Activated CD4-positive, CD25-positive, alpha-beta regulatory T cell treated with anti-CD3 and anti-CD28 coated beads, Interleukin-2, amount 50 U/mL, for 72 hours (primary cell): ENCODE measurements at places on chromosomes 12 and 14.

GRCh38 chr12:3833670-3834310 lies 39.4 kb downstream of the PARP11 start:
- DNase-seq, result no peak

DNA sequence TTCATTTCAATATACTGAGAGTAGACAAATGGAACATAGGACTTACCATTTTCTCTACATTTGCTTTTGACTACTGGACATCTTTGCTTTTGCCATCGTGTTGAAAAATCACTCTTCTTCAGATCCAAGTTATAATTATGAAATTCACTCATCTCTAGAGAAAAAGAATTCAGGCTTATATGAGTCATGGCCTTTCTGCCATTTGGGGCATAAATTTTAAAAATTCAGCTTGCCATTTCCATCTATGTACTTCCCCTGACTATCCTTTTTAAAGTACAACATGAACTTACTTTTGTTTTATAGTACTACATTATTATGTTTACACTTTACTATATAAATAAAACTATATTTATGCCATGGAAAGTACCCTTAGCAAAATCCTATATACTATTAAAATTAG lies 3.0 kb downstream of the KLRK1 start:
- DNase-seq, result no peak

DNA sequence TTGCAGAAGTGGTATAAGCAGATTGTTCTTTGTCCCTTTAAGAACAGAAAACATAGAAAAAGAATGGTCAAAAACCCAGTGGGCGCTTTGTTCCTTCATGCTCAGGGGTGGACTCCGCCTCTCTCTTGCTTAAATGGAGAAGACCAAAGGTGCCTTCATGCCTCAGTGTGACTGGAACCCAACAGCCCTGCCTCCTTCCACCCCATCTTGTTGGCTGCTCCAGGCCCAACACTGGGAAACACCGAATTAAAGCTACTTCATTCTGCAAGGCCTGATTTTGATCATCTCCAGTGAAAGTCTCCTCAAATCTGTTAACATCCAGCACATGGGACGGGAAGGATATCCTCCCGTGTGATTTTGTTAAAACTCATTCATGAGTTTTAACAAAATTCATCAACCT lies 103.7 kb downstream of the BCL11B start:
- DNase-seq, result no peak

- no peak for DNase-seq
These were observed at the start of gene LHX5 for GRCh38 chr12:113471619-113472171. TSS of gene LHX5 (minus strand) at chr12:113471871. CDS start at chr12:113471498, 373 bp downstream.

DNA sequence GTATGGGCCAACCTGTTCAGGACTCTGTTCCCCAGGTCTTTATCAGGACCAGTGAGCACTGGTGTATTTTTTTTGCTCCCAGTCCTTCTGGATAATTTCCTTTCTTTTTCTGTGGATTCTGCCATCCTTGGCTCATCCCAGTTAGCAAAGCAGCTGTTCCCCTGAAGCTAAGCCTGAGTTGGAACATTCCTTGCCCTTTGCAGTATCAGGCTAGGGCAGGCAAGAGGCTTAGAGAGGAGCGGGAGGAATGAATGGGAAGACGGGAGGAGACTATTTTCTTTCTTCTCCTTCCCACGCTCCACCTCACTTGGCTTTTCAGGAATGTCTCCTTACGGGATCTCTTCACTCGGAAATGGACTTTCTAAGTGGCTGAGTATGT lies 29.2 kb downstream of the ERG28 start:
- DNase-seq, result no peak

GRCh38 chr14:23829736-23830471 lies 123.7 kb upstream of the DHRS4 start:
- no peak for DNase-seq

GRCh38 chr12:2979806-2980205 lies 20.6 kb downstream of the TEAD4 start:
- no peak for DNase-seq

GRCh38 chr12:51196547-51196946 lies 21.3 kb downstream of the POU6F1 start:
- no peak for DNase-seq

- no peak for DNase-seq
These were observed 58.3 kb downstream of the CEP83 start for GRCh38 chr12:94401326-94401725.

GRCh38 chr14:87002776-87003175 lies 990.2 kb downstream of the GALC start:
- no peak for DNase-seq

- peak; percentile 34 for DNase-seq
These were observed 785 bp upstream of the ACTN1 start for GRCh38 chr14:68979722-68980451.

GRCh38 chr12:113088037-113088436 lies 31.5 kb downstream of the DTX1 start:
- DNase-seq, result no peak

DNA sequence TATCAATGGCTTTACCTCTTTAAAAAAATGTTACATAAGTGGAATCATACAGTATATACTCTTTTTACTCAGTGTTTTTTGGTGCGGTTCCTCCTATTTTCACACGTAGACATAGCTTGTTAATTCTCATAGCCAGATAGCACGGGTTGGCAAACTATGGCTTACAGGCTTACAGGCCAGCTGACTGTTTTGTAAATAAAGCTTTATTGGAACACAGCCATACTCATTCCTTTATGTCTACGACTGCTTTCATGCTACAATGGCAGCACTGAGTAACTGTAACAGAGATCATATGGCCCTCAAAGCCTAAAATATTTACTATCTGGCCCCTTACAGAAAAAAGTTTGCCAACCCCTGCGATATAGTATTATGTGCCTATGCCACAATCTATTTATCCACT lies 5.8 kb upstream of the DAAM1 start:
- DNase-seq, result no peak

DNA sequence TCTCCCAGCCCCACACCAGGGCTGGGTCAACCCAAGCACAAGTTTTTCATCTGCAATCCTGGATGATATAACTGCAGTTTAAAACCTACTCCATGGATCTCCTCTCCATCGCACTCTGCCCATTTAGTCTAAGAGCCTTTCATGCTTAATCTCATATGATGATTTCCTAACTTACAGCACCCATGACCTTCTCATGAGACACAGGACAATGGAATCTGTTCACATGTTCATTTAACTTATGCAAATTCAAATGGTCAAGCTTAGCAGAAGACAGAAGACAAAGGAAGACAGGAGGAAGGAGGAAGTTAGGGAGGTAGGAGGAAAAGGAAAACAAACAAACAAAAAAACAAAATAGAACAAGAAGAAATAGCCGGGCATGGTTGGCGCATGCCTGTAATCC lies 64.6 kb upstream of the PNMA1 start:
- no peak for DNase-seq

GRCh38 chr14:31484754-31485153 lies 3.1 kb downstream of the GPR33 start:
- DNase-seq, result no peak

DNA sequence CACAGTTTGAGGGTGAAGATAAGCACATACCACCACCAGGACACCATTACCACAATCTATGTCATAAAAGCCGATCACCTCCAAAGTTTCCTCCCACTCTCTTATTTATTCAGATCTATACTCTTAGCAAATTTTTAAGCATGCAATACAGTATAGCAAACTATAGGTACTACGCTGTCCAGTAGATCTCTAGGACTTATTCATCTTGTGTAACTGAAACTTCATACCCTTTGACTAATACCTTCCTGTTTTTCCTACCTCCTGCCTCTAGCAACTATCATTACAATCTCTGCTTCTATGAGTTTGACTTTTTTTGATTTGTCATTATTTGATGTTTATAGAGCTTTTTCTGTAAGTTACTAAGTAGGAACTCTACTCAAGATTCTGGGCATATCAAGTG lies 84.5 kb upstream of the MANSC4 start:
- no peak for DNase-seq

DNA sequence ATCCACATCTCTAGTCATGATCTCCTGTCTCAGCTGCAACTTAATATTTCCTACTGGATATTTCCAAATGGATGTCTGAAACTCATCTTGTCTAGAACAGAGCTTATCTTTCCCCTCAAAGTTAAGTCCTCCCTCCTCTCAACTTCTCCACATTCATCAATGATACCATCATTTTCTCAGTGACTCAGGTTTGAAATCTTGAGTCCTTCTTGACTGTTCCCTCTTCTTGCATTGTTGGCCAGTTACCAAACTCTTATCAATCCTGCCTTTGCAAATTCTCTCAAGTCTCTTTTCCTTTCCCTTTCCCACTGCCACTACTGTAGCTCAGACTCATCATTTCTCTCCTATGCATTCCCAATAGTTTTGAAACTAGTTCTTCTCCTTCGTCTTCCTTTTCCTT lies 14.3 kb upstream of the CHURC1 start:
- no peak for DNase-seq

DNA sequence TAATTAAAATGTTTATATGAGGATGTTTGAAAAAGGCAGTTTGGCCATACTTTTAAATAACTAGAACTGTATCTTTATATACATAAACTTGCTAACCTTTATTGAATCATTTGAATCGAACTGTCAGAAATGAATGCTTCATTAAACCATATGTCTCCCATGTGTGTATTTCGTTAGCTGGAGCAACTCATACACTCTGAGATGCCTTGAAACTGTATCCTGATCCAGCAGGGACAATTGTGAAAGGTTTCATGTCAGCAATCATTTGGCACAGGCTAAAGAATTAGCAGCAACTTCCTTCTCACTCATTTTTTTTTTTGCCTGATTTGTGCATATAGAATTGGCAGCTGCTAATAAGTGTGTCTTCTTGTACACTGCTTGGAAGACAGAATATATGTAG lies 109.9 kb downstream of the NAV3 start:
- DNase-seq, result no peak

GRCh38 chr14:99945732-99946651 lies 119.2 kb upstream of the EVL start:
- no peak for DNase-seq

- no peak for DNase-seq
These were observed 190.1 kb downstream of the FOXN3 start for GRCh38 chr14:89226801-89227495.

- DNase-seq, result no peak
These were observed 137.2 kb downstream of the AACS start for GRCh38 chr12:125202421-125202820.

GRCh38 chr14:60064491-60065072 lies 27.1 kb upstream of the PCNX4 start:
- no peak for DNase-seq

DNA sequence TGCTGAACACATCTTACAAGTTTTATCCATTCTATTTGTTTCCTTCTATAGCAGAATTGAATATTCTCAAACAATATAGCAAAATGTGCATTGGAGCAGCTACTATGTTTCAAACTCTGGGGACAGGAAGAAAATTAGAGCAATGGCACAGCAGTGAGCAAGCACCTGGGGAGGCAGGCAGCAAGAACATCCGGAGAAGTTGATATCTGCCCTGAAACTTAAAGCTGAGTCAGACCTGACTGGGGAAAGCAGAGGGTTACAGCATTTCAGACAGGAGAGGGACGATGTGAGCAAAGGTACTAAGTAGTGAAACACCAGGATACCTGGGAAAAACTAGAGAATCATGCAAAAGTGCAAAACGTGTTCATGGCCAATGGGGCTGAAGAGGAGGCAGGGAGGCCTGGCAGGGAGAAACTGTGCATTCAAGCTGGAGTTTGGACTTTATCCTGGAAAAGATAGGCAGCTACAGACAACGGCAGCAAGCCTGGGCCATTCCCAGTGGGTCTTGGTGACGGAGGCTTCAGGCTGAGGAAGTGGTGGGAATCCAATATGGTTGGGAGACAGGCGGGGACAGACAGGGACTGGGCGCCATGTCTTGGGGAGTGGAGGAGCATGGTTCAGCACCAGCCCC lies 118.0 kb upstream of the CDKN3 start:
- no peak for DNase-seq

GRCh38 chr14:61472011-61472672 lies 150.8 kb downstream of the PRKCH start:
- no peak for DNase-seq

DNA sequence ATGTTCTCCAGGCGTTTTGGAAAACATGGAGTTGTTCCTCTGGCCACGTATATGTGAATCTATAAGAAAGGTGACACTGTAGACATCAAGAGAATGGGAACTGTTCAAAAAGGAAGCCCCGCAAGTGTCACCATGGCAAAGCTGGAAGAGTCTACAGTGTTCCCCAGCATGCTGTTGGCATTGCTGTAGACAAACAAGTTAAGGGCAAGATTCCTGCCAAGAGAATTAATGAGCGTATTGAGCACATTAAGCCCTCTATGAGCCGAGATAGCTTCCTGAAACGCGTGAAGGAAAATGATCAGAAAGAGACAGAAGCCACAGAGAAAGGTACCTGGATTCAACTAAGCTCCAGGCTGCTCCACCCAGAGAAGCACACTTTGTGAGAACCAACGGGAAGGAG lies 92.5 kb upstream of the EIF5 start:
- no peak for DNase-seq
